ENCODE measurements at places on chromosomes 16 and 17.

DNA sequence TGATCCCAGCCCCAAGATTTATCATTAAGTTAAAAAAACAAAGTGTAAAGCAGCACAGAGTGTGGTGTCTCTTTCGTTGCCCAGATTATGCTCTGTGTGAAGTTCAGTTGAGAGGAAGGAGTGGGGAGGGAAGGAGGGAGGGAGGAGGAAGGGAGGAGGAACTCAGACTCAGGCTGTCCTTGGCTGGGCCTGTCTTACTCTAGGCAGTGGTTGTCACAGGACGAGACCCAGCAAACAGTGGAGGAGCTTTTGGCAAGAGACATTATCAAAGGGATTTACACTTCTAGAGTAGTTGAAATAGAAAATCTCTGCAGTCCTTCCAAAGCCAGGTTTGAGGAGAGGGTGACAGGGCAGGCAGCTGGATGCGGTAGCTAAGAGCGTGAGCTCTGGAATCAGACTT, 27.8 kb downstream of the KNOP1 start:
- DNase-seq = no peak

DNA sequence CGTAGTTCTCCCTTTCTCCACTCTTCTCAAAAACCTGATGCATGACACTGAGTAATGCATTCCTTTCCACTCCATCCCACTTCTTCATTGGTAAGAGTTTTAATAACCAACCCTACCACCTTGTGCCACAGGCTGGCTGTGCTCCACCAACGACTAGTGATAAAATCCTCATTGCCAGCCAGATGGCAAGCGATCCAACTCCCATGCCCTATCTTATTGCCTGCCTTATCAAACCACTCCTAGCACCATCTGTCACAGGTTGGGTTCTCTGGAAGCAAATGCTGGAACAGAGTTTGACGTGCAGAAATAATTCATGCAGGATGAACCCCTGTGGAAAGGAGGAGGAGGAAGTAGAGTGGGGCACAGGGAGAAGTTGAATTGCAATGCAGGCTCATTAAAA, 99.5 kb downstream of the CHD9NB start:
- no peak for DNase-seq

GRCh38 chr17:78419970-78420815, 41.7 kb downstream of the PGS1 start:
- DNase-seq = no peak

- DNase-seq = no peak
These were observed 74.5 kb downstream of the SEC14L1 start for GRCh38 chr17:77215281-77215680.

GRCh38 chr17:2138318-2138717, 83.4 kb downstream of the HIC1 start:
- DNase-seq = no peak

- DNase-seq = no peak
These were observed 774 bp upstream of the MAF start for GRCh38 chr16:79601092-79601930.

DNA sequence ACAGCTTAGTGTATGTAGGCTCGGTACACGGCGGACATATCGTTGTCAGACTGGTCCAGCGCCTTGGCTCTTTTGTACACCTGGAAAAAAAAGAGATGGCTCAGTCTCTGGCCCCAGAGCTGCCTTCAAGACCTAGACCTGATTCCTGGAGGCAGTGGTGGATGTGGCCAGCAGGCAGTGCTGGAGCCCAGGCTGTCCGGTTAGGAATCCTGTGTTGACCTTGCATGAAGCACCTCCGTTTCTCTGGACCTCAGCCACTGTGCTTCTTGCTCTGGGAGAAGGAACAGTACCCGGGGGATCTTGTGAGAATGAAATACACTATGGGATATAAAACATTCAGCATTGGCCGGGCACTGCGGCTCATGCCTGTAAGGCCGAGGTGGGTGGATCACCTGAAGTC, 2.8 kb upstream of the ROGDI start:
- DNase-seq = no peak

DNA sequence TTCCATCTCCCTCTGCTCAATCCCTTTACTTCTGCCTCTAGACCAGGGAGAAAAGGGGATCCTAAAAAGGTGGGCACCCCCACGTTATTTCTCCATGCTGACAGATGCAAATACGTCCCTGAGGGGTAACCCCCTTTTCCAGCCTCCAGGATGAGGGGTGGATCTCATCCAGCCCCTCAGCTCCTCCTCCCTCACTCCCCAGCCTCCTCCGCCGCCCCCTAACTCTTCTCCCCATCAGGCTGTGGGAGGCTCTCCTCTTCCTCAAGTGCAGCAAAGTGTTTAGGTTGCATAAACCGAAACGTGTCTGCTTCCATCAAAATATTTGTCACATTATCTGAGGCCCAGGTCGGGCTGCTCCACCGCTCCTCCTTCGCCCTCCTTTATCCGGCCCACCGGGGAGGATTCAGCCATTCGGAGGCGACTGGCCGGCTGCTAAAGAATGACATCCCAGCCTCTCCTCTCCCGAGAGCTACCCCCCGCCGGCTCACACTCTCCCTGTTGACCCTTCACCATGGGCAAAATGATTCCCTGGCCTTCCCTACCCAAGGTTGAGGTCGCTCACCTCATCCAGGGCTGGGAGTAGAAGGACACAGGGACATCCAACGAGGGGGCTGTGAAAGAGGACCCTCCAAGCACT, 1.2 kb upstream of the C1QL1 start:
- no peak for DNase-seq

- DNase-seq = no peak
These were observed 385.2 kb downstream of the NPIPA8 start for GRCh38 chr16:17951378-17951777.

All from posterior cingulate gyrus (tissue), 11 donors.